ENCODE measurements at places on chromosomes 7 and 10.

- no peak for DNase-seq
These were observed 23.4 kb downstream of the ENTPD7 start for GRCh38 chr10:99682752-99683151.

- DNase-seq = no peak
These were observed 68.5 kb upstream of the SVIL start for GRCh38 chr10:29703271-29703670.

DNA sequence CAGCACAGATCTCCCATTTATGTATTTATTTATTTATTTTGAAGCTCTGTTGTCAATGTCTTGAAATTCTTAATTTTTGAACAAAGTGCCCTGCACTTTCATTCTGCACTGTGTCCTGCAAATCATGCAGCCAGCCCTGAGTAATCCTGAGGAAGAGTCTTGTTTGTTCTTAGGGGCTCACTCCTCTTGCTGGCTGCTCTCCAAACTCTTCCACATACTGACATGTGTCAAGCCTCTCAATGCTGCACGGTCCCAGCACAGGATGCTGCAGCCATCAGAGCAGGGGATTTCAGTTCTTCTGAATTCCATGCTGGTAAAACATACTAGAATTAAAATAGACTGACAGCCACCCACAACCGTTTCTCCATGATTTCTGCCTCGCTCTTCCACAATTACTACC, 207.2 kb downstream of the PARD3 start:
- no peak for DNase-seq

DNA sequence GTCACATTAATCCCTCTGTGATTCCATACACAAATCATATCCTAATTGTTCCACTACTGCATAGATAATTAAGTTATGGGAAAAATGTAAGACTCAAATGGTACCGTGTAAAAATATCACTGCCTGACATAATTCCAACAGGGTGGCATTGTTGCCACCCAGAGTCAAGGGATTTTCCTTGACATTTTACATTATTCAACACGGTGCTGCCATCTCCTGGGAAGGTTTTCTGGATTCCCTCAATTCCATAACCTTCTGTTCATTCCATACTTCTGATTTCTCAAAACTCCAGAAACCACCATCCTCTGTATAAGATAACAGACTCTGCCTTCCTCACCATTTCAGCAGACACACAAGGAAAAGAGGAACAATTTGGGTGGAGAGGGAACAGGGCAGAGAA, 495.9 kb downstream of the XPNPEP1 start:
- DNase-seq = no peak

DNA sequence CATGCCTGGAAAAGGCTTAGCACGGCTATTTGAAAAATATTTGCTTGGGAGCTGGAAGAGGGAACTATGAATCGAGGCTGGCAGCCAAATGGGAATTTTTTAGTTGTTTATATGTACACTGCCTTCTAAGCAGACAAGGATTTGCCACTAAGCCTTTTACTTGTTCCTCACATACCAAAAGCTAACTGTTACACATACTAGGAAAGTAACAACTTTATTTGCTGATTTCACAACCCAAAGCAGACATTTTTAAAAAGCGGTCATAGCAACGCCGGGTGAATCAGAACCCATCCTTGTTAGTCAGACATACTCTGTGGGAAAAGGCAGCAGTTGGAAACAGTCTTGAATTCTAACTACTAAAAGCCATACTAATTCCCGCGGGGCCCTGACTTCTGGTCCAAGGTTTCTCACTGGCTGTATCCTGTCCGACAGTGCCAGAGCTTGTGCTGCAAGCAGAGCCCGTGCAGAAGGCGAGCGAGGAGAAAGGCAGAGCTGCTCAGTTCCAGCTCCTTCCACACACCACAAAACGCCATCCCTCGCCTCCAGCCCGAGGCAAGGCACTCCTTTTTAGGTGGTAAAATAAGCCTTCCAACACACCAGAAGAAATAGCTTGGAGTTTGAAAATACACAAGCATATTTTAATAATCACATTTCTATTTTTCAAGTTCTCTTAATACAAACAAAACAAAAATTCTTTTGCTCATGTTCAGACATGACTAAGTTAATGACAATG, 89.2 kb downstream of the RNF216 start:
- no peak for DNase-seq
